Vagina (tissue), 2 donors: ENCODE measurements at places on chromosomes 6 and 20. TPM values are rescaled to one million over a fixed set of nuclear protein-coding genes. Genes with fewer than 3 reads are reported as not detected.

GRCh38 chr6:18022398-18023231 is 35.2 kb upstream of the KIF13A start:
- no peaks in the 10 kb centered on the region for H3K27me3 ChIP-seq
- H3K4me3 ChIP-seq, result no peak overlapping the region
- H3K27ac ChIP-seq, result no peak overlapping the region
- no peaks in the 10 kb centered on the region for H3K36me3 ChIP-seq
- peaks cover 8% of the 10 kb centered on the region for H3K4me1 ChIP-seq

GRCh38 chr6:6366803-6367202 is 46.3 kb upstream of the F13A1 start:
- H3K4me3 ChIP-seq, result no peak overlapping the region
- no peaks in the 10 kb centered on the region for H3K36me3 ChIP-seq
- H3K27me3 ChIP-seq, result no peaks in the 10 kb centered on the region
- no peak for DNase-seq
- no peak overlapping the region for H3K27ac ChIP-seq
- no peaks in the 10 kb centered on the region for H3K4me1 ChIP-seq

DNA sequence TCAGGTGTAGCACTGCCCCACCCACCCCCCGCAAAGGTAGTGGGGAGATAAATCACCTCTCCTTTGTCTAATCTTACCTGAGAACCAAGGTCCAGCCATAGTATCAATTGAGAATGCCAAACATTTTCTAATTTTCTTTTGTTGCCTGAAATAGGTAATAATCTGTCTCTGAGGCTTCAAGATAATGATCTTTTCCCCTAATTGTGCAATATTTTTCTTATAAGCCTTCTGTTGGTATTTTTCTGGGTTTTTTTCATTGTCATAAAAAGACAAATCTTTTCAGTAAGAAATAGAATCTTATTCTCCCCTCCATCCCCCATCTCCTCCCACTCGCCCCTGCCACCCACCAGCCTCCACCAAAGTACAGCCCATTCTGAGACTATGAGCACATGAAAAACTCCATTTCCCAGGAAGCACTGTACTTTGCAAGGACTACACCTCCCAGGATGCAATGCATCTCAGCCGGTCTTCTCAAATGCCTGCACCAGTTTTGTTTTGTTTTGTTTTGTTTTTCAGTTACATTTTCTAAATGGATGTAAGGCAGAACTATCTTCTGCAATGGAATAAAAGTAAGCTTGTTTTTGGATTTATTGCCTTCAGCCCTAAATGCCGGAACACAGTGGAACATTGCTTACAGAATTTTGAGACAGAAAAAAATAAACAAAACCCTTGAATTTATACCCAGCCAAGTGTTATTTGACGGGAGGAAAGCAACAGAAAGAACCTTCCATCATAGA is 268.0 kb downstream of the TFAP2A start:
- peaks cover 6% of the 10 kb centered on the region for H3K4me1 ChIP-seq
- no peak overlapping the region for H3K27ac ChIP-seq

GRCh38 chr6:156809446-156810178 is 32.4 kb downstream of the ARID1B start:
- H3K27ac ChIP-seq, result peak overlapping the region; percentile 30
- H3K4me3 ChIP-seq, result no peak overlapping the region
- peaks cover 71% of the 10 kb centered on the region for H3K4me1 ChIP-seq
- H3K36me3 ChIP-seq, result no peaks in the 10 kb centered on the region
- DNase-seq, result no peak

GRCh38 chr20:32034581-32035425 is 17.2 kb upstream of the HCK start:
- H3K4me1 ChIP-seq, result peaks cover 7% of the 10 kb centered on the region
- no peak for DNase-seq

DNA sequence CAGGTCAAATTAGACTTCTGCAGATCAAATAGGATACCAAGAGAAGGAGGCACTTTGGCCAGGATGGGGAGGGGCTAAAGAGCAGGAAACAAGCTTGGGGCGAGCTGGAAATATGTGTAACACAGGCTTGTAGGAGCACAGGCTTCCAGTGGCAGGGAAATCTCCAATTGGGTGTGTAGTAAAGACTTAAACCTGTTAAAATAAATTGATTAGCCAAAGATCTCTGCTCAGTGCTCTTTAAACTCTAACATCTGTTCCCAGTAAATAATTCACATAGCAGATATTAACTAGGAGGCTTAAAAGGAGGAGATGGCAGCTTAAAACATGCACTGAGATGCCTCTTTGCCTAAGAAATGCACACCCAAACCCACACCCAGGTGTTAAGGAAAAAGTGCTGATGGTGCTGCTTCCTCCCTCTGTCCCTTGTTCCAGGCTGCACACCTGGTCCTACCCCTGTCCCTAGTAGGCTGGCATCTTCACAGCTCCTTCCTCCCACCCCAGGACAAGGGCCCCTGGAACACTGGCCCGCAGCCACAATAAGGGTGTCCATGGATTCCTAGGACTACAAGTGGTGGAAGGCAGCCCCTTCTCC is 93.5 kb upstream of the MLN start:
- peaks cover 47% of the 10 kb centered on the region for H3K4me1 ChIP-seq
- DNase-seq, result no peak
- no peak overlapping the region for H3K4me3 ChIP-seq
- no peaks in the 10 kb centered on the region for H3K36me3 ChIP-seq
- no peaks in the 10 kb centered on the region for H3K27me3 ChIP-seq

- H3K4me1 ChIP-seq, result peaks cover 15% of the 10 kb centered on the region
- H3K36me3 ChIP-seq, result no peaks in the 10 kb centered on the region
- DNase-seq, result no peak
Observed at GRCh38 chr20:51596668-51597388, 54.3 kb upstream of the NFATC2 start.

DNA sequence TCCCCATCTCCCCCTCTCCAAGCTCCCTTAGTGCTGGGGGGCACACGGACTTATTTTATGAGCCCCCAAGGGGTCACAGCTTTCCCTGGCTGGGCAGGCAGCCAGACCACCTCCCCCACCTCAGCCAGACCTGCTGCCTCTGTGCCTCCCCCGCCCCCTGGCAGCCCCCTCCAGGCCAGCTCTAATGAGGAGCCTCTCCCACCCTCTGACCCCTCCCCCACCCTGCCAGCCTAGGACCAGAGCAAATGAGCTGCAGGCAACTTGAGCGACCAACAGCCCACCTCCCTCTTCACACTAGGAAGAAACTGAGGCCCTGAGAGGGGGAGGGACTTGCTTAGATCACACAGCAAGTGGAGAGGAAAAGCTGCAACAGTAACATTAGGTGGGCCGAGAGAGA is 1.9 kb downstream of the GDF5 start:
- H3K27ac ChIP-seq, result no peak overlapping the region
- H3K27me3 ChIP-seq, result no peaks in the 10 kb centered on the region
- H3K36me3 ChIP-seq, result no peaks in the 10 kb centered on the region
- no peak for DNase-seq

- no peak overlapping the region for H3K4me3 ChIP-seq
- no peaks in the 10 kb centered on the region for H3K4me1 ChIP-seq
- no peaks in the 10 kb centered on the region for H3K27me3 ChIP-seq
- DNase-seq, result no peak
Observed at GRCh38 chr6:91804981-91805380, 1218.1 kb upstream of the MAP3K7 start.

- H3K27ac ChIP-seq, result no peak overlapping the region
- no peak overlapping the region for H3K4me3 ChIP-seq
- DNase-seq, result no peak
- no peaks in the 10 kb centered on the region for H3K36me3 ChIP-seq
- no peaks in the 10 kb centered on the region for H3K4me1 ChIP-seq
Observed at GRCh38 chr6:134805168-134805567, 144.7 kb downstream of the ALDH8A1 start.

GRCh38 chr20:62025832-62026563 is 39.7 kb downstream of the TAF4 start:
- no peak overlapping the region for H3K27ac ChIP-seq
- H3K36me3 ChIP-seq, result no peaks in the 10 kb centered on the region
- H3K4me1 ChIP-seq, result peaks cover 36% of the 10 kb centered on the region
- H3K27me3 ChIP-seq, result no peaks in the 10 kb centered on the region

DNA sequence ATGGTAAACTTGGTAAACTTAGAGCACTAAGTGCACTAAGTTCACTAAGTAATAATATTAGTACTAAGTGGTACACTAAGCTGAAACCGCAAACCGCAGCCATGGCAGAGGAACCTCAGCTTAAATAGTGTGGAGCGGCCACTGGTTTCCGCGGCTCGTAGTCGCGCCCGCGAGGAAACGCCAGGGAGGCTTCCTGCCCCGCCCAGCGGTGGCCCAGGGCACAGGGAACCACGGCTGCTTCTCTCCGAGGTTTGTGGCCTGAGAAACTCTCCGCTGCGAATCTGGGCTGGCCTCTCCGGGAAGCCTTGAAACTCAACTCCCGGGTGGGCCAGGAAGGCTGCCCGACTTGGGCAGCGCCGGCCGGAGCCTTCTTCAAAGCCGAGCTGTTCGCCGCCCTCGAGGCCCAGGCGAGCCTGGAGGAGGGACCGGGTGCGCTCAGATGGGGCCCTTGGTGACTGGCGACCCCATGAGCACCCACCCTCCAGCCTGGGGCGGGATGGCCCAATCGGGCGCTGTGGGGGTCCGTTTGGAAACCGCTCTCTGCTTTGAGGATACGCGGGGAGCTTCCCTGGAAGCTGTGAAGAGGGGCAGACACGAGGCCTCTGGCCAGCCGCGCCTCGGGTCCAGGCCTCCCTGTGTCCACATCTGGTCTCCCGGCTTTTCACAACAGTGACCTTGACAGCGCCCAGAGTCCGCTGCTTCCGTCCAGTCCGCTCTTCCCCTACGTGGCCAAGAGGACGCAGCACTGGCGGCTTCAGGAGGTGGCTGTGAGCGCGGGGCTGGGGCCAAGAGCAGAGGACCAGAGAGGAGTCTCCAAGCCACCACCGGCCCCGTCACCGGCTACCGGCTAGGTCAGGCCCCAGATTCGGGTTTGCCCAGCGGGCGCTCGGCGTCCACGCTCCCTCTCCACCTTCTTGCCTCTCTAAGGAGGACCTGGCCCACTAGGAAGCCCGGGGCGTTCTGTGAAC is 25.4 kb upstream of the HLA-E start:
- no peak overlapping the region for H3K4me3 ChIP-seq
- no peaks in the 10 kb centered on the region for H3K36me3 ChIP-seq
- no peak overlapping the region for H3K27ac ChIP-seq
- H3K4me1 ChIP-seq, result peaks cover 21% of the 10 kb centered on the region
- peaks cover 8% of the 10 kb centered on the region for H3K27me3 ChIP-seq

GRCh38 chr20:5797843-5798462 is 47.8 kb downstream of the SHLD1 start:
- no peak overlapping the region for H3K4me3 ChIP-seq
- no peaks in the 10 kb centered on the region for H3K27me3 ChIP-seq
- no peaks in the 10 kb centered on the region for H3K36me3 ChIP-seq
- H3K27ac ChIP-seq, result no peak overlapping the region
- DNase-seq, result no peak

The PLG gene
- not detected for total RNA-seq

The PBOV1 gene
- total RNA-seq, result not detected

The NFS1 gene
- total RNA-seq, result 15.2 TPM

The HLA-G gene
- total RNA-seq, result not detected

The TEAD3 gene
- total RNA-seq, result 29.0 TPM

The BRPF3 gene
- total RNA-seq, result 18.7 TPM

The ALDH8A1 gene
- not detected for total RNA-seq

The ISM1 gene
- total RNA-seq, result 14.5 TPM
